ENCODE measurements at places on chromosomes 16 and 17.

GRCh38 chr16:27698266-27698665, 148.3 kb downstream of the KATNIP start:
- peak; percentile 49 for DNase-seq

DNA sequence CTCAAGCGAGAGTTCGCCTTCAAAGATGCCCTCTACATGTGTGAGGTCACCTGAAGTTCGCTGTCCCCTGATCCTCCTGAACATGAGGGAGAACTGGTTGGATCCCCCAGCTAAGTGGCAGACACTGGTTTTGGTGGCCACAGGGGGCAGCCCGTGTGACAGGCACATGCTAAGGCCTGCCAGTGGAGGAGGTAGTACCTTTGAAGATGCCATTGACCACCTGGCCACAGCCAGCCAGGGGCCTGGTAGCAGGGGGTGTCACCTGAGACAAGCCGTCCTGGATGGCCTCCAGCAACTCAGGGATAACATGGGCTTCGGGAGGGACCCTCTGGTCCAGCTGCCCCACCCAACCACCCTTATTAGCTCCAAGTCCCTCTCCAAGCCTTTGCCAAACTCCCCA, 7.3 kb upstream of the ALDH3A1 start:
- no peak for DNase-seq

DNA sequence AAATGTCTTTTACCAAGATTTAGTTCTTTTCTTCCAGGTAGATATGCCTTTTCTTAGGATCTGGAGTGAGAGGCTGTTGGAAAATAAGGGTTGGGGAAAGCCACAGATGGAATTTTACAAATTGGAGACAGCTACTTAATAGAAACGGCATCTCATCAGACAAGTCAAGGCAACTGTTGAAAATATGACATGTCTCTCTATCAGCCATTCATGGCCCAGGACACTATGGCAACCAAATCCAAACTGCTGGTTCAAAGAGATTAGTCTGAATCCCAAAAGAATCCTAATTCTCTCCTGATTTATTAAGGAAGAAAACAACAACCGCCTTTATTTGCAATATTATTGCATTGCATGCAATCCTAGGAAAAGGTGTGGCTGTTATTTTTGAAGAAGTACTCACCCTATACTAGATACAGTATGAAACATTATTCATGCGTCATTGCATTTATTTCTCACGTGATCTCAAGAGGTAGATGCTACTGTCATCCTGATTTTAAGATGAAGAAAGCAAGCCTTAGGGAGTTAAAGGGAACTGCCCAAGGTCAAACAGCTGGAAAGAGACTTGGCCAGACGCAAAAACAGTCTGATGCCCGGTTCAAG, 12.6 kb upstream of the CEP20 start:
- DNase-seq = no peak

- DNase-seq = no peak
These were observed 538.7 kb upstream of the HSBP1 start for GRCh38 chr16:83269048-83269447.

GRCh38 chr17:6639586-6640535, 650 bp downstream of the KIAA0753 start:
- DNase-seq = peak; percentile 7

DNA sequence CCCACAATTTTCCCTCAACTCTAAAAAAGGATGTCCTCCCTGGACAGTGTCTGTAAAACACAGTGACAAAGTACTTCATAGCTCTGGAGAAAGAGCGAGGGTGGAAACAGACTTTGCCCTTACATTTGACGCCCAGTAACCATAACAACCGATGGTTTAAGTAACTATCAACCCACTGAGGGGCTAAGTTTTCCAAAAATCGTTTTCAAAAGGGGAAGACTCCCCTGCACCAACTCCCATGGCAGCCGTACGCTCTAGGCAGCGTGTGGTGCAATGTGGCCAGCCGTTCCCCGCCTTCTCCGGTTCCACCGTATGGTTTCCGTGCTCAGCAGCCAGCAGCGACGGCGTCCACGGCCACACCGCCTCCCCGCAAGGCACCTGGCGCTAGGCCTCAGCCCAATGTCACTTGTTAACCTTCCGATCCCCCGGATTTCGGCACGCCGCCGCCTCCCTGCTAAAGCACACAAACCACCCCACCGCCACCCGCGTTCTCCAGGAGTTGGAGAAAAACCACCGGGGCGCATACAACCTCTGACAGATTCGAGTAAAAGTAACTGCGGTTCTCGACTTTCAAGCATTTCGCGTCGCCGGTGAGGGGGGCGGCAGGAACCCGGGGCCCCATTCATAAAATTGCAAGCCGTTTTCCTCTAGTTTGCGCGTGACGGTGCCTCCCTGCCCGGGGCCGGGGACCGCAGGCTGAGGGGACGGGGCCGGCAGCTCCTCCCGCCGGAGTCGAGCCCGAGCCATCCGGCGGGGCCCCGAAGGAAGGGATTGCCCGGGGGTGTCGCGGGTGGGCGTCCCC, 661 bp downstream of the TEX2 start:
- no peak for DNase-seq

DNA sequence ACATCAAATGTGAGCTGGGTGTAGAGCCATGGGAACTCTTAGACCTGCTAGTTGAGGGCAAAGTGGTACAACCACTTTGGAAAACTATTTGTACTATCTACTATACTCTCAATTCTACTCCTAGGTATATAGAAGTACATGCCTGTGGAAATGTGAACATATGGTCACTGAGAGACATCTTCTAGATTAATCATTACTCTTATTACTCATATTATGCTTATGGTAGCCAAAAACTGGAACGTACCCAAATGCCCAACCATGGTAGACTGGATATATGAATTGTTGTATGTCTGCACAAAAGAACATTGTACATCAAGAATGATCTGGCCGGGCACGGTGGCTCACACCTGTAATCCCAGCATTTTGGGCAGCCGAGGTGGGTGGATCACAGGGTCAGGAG, 2.7 kb downstream of the WDR45B start:
- no peak for DNase-seq

DNA sequence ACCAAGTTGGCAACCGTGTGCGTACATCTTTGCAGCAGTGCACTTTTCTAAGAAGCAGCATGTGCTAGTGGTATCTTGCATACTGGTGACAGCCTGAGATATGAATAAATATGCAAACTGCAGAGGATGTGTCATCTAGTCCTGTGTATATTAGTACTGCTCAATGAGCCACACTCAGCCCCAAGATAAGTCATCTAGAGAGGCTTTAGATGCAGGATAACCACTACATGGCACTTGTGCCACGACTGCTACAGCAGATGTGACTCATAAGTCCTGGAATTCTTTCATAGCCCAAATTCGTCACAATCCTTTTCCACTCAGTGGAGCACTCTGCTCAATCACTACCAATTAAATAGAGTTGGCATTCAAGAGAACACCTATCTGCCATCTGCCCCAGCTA, 171.5 kb downstream of the AXIN2 start:
- no peak for DNase-seq

DNA sequence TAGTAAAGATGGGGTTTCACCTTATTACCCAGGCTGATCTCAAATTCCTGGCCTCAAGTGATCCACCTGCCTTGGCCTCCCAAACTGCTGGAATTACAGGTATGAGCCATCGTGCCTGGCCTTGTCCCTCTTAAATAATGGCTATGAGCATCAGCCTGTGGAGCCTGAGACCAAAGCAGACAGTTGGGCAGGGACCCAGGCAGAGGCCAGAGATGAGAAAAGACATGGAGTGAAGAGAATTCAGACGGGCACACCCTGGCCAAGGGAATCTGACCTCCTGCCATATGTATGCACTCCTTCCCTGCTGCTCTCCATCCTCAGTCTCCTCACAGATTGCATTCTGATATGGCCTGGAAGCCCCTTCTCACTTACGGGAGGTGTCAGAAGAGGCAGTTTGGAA, 98.4 kb upstream of the DNAH9 start:
- no peak for DNase-seq

DNA sequence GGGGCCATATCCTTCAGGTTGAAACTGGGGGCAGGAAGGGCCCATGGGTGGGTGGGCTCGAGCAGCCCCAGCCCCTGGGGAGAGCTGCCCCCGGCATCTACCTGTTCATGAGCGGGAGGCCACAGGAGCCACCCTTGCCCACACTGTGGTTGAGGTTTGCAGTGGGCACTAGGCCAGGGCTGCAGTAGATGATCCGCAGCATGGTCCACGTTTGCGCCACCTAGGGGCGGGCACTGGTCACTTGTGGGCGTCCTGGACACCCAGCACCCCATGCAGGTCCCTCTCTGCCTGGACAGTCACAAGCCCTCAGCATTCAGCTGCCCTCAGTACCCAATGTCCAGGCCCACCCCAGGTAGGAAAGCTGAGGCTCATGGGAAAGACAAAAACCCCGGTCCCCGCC, 1.8 kb upstream of the JMJD8 start:
- no peak for DNase-seq

DNA sequence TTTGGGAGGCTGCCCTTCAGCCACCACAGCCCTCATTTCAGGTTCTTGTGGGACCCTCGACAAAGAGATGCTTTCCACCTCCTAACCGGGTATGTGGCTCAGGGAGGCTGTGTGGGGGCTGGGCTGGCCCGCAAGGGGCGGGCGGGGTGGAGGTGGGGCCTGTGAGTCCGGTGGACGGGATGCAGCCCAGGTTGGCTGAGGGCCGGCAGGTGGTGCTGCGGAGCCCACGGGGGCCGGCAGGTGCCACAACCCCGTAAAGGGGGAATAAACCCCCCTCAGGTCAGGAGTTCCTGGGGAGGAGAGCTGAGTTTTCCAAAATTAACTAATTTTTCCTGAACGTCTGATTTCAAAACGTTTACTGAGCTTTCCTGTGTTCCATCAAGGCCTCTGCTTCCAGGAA, 4.9 kb upstream of the CIAO3 start:
- DNase-seq = no peak

DNA sequence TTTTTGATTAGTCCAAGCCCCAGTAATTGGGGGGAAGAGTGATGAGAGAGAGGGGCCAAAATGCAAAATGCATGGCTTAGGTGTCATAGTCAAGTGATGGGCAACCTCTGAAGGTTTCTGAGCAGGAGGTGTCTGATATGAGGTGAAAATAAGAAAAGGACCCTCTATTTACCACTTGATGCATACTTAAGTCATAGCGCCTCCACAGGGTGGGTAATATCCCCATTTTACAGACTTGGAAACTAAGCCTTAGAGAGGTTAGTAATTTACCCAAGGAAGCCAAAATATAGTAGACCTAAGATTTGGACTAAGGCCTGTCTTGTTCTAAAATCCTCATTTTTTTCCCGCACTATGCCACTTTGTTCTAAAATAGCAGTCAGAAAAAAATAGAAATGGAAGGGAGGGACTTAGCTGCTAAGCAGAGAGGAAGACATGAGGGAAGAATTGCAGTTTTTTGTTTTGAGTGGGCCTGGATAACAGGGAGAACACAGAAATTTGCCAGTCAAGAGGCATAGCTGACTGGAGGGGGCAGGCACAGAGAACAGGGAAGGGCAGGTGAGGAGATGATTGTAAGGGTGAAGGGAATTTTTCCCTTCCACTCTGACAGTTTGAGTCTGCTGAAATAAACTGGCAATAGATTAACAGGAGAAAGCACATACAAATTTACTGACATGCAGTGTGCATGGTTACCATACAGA, 2.3 kb upstream of the GRB2 start:
- no peak for DNase-seq

All from NCI-H1694 treated with DMSO at 0.1 percent for 48 hours (cell line).